ENCODE measurements at places on chromosomes 2 and 18.

- no peak for DNase-seq
These were observed 50.4 kb upstream of the CTLA4 start for GRCh38 chr2:203817147-203817546.

- DNase-seq: no peak
These were observed 4.3 kb downstream of the DLX1 start for GRCh38 chr2:172089633-172090032.

GRCh38 chr2:68871159-68871764 lies at the start of gene BMP10:
Gene BMP10 (minus strand): TSS chr2:68871397. CDS start chr2:68871358, 39 bp downstream.
- DNase-seq: no peak

DNA sequence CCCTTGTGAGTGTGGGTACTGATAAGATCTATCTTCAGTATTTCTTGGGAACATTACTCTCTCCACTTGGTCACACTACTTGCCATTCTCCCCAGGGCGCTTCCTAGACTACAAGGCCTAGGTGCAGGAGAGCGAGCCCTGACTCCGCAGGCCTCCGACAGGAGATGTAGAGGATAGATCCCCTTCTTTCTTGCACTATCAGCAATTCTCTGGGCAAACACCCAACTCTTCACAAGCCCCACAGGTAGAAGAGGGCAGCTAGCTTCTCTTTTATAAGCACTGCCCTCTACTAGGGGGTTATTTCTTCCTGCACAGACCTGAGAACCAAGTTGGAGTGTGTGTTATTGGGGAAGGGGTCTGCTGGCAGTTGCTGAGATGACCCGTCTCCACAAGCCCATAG lies 10.7 kb upstream of the RMDN2 start:
- no peak for DNase-seq

GRCh38 chr18:59577386-59577655 lies 119.9 kb downstream of the CCBE1 start:
- peak; percentile 66 for DNase-seq

DNA sequence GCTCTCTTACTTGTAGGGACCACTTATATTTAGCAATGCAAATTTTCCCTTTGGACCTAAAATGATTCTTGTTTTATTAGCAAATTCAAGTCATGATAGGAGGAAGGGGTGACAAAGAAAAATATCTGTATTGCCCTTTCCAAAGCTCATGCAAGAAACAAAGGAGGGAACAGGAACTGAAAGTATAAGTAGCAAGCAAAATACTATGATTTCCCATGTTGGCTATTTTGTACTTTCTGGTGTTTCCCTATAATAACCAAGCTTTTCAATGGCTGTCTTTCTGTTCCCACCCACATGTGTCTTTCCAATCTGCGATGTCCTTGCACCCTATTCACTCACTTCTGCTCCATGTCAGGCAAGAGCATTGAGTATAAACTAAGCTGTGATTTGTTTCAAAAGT lies 279.7 kb downstream of the RNF144A start:
- DNase-seq: no peak

All from fibroblast of skin of left biceps (primary cell).